ENCODE measurements at places on chromosomes 3 and 15.

DNA sequence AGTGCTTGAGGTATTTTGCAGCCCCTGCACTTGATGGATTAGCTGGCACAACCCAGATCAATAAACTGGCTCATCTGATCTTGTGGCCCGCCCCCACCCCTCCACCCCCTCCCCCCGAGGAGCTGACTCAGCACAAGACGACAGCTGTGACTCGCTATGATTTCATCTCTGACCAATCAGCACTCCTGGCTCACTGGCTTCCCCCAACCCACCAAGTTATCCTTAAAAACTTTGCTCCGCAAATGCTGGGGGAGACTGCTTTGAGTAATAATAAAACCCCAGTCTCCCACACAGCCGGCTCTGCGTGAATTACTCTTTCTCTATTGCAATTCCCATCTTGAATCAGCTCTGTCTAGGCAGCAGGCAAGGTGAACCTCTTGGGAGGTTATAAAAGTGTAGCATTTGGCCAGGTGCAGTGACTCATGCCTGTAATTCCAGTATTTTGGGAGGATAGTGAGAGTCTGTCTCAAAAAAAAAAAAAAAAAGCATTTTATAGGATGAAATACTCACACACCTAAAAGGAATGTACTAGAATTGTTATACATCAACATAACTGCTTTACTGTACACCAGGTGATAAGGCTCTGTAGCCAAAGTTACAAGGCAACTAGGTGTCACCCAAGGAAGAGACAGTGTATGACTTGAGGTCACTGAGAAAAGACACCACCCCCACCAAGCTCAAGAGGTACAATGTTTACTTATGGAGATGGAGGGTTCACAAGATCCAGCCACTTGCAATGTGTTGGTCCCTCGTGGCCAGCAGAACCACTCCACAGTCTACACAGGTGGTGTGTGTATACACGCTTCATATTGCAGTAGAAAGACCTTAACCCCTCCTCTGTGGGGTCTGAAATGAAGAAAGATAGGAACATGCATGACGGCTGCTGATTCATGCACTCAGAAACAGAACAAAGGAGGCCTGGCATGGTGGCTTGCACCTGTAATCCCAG lies 8.6 kb downstream of the ZNF445 start:
- peak; percentile 85 for DNase-seq

DNA sequence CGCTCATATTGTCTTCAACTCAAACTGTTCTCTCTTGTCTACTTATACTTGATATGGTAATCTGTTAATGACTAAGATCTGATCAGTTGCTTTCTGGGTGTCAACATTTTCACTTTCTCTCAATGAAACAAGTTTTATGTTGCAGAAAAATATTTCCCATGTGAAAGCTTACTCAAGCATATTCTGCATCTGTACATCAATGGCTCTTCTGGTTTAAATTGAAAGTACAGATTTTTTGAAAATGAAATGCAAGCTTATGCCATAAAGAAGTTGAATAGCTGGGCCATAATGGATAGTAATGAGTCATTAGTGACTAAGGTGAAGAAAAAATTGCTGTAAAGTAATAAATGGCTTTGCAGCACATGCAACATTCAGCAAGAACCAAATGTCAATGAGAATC lies 140.7 kb downstream of the BCHE start:
- DNase-seq = no peak

DNA sequence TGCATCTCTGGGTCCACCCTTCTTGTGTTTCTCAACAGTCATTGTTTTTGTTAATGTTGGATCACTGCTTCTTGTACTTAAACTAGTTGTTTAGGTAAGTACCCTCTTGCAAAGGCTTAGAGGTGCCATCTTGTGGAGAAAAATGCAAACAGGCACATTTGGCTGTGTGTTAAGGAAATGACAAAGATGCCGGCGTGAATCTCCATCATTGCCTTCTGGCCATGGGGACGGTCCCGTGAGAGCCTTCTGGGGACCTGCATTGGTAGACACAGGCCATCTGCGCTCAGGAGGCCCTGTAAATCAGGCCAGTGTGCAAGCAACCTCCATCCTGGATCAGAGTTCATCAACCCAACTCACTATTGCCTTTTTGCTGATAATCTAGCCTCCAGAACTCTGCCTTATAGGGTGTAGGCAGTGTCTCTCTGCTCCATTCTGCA lies 158.6 kb upstream of the NR2E3 start:
- DNase-seq = peak; percentile 65

GRCh38 chr3:47410417-47410720 lies 29.5 kb downstream of the PTPN23 start:
- DNase-seq = no peak

- peak; percentile 6 for DNase-seq
Observed at GRCh38 chr3:111351334-111351733, 190.7 kb upstream of the CD96 start.

Measured in mammary epithelial cell (primary cell).